ENCODE measurements at places on chromosomes 3 and 15.

DNA sequence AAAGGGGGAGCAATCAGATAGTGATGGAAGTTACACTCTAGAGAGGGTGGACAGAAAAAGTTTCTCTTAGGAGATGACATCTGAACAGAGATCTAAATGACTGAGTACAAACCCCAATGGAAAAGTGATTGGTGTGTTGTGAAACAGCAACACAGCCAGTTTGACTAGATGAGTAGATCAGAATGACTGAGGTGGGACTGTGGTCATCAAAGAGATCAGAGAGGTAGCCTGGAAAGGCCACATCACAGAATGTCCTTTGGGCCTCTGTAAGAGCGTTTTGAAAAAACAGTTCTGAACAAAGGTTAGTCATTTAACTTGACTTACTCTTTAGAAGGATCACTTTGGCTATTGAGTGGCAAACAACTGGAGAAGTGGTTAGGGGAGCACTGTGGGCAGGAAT, 10.6 kb downstream of the LRRC58 start:
- peak; percentile 99 for ATAC-seq

GRCh38 chr3:19885468-19885867, 48.5 kb downstream of the EFHB start:
- peak; percentile 35 for ATAC-seq

DNA sequence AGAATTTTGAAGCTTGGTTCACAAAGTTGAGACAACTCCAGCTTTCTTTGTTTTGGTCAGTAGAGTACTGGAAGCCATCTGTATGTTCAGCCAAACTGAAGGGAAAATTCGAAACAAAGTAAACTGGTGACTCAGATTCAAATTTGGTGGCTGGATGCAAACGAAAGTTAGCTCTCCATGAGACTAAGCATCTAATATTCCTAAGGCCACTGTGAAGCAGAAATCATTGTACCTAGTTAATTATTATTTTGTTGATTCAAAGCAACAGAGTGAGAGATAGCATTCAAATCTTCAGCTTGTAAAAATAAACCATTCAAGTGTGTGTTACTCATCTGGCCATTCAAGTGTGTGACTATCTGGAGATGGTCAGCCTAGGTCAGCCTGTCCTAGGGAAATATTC, 42.1 kb downstream of the NR2F2 start:
- no peak for ATAC-seq

GRCh38 chr15:100663086-100663914, 60.9 kb downstream of the ASB7 start:
- no peak for ATAC-seq
